Stimulated activated CD8-positive, alpha-beta memory T cell treated with anti-CD3 and anti-CD28 coated beads, Interleukin-4, amount 100 ng/mL, for 1 hour (primary cell): ENCODE measurements at places on chromosomes 11 and 22.
A peak's percentile ranks its signal among the peaks of the same experiment; 100 is the strongest.

- no peak for DNase-seq
Measured at GRCh38 chr11:125267548-125267947, 103.0 kb downstream of the PKNOX2 start.

DNA sequence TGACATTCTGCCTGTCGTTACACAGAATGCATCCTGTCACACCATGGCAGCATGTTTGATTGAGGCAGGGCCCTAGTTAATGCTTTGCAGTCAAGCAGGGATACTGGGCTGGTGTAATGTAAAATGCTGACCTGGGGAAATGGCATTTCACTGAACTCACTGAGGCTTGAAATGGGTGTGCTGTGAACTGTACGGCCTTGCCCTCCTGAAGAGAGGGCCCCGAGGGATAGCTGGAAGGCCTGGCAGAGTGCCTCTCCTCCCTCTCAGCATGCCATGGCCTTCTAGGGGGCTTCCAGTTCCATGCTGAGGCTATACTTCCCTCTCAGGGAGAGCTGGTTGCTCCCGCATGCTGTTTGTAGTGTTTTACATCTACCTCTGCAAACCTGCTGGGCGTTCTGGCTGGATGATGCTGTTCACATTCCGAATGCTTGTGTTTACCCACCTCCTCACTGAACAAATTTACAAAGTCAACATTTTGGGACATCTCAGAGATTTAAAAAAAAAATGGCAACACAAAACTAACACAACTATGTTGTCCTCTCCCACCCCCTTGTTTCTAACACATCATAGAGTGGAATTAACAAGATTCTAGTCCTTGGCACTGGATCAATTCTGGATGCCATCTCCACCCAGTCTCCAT lies 416.7 kb upstream of the CADM1 start:
- DNase-seq = no peak

- DNase-seq = peak; percentile 72
Measured at GRCh38 chr22:39090426-39091064, 6.5 kb upstream of the APOBEC3H start.

DNA sequence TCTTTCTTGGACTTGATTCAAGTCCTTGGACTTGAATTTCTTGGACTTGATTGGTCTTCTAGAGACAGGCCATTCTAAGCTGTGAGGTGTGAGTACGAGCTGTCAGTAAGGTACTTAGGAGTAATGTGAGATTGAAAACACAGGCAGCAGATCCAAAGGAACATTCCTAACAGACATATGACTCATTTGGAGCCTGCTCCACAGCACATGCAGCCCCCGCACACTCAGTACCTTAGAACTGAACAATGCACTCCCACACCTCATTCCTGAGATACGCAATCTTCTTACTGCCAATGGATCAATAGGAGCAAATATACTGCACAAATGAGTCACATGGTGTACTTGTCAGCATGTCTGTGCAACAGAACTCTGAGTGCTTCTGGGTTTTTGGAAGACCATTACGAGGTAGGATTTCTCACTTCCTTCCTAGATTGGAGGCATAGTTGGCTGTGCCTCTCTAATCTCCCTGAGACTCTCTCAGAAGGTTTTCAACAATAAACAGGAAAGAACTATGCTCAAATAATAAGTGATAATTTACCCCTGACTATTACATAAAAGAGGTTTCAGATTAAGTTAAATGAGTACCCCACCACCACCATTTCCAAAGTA lies 243.1 kb downstream of the KCNA4 start:
- DNase-seq = no peak

DNA sequence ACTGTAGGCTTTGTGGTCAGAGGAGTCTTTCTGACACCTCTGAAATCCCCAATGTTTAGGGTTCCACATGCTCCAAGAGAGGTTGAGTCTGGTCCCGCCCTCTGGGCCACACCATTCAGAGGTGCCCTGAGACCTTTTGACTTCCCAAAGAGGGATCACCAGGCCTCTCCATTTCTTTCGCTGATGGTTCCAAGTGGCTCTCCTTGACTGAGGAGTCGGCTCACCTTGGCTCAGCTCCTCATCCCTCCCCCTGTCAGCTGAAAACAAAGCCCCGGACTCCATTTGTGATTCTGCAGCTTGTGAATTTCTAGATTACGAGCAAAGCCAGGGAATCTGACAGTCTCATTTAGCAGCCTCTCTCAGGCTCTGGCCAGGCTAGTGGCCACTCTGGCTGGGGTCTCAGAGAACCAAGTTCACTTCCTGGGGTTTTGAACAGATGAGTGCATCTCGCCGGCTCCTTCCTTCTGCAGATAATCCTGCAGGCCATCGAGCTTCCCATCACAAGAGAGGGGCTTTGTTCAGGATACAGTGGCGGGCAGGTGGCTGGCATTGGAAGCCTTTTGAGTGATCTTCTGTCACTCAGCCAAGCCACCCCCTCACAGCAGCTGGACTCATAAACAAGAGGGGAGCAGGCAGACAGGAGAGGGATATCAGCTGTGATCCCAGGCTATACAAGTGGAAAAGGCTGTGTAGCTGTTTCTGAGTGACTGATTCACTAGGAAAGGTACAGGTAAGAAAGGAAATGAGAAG lies 102.9 kb downstream of the TRIM29 start:
- no peak for DNase-seq

GRCh38 chr11:69307421-69307820 lies 13.5 kb downstream of the MYEOV start:
- DNase-seq = no peak

DNA sequence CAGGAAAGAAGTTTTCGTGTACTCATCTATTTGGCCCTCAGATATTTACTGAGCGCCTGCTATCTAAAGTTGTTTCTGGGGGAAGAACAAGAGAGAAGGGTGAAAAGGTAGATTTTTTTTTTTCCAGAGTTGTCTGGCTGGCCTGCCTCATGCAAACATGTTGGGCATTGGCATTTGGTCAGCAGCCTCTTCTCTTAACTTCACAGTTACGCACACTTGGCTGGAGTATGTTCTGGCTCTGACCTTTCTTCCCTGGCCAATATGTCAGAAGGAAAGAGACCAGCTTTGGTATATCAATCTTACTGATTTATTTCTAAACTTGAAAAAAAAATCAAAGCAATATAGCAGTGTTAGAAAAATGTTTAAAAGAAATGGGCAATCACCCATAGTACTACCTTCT lies 54.2 kb upstream of the GRAMD1B start:
- DNase-seq = no peak

DNA sequence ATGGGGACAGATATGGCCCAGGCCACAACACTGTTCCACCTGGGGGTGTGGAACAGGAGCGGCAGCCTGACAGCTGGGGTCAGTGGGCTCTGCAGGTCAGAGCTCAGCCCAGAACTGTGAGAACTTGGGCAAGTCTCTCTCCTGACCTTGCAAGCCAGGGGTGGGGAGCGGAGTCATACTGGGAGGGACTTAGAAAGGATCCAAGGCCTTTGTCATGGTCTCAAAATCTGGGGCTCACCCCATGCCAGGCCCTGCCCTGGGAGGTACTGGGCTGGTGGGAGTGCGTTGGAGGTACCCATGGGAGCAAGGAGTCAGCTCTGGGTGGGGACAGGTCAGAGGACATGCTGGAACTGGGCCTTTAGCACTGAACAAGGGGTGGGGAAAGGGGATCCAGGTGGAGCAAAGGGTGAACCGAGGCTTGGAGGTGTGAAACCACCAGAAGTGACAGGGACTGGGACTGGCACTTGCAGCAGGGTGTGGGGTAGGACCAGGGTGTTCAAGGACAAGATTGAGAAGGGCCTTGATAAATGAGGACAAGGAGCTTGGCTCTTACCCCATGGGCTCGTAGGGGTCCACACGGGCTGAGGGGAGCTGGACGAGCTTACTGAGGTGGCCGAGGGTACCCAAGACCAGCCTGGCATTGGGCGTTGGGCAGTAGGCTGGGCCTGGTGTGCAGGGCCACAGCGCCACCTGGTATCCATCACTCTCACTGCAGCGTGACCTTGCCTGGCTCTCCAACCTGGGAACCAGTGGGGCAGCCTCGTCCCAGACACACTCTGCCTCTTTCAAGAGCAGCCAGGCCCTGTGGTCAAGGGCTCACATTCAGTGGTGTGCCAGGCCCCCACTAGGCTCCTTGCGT lies 7.4 kb upstream of the PMM1 start:
- no peak for DNase-seq

GRCh38 chr11:111392552-111392951 lies 13.5 kb upstream of the POU2AF1 start:
- no peak for DNase-seq

- no peak for DNase-seq
Measured at GRCh38 chr11:95501761-95502266, 270.8 kb upstream of the SESN3 start.

- DNase-seq = no peak
Measured at GRCh38 chr11:99333621-99334020, 312.9 kb downstream of the CNTN5 start.

- no peak for DNase-seq
Measured at GRCh38 chr11:8228231-8228630, 35.4 kb downstream of the LMO1 start.

DNA sequence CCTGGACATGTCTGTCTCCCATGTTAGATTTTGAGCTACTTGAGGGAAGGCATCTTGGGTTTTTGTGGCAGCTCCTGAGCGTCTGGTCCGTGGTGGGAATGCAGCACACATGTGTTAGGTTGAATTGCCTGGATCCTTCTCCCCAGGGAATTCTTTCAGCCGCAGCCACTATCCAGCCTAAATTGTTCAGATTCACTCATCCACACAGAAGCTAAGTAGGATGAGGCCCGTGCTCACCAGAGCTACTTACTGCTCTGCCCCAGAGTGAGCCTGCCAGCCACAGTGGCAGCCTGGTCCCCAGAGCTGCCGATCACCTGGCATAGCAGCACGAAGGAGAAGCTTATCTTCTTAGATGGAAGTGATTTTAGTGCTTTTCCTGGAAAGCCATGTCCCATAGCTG lies 34.4 kb upstream of the SORL1-AS1 start:
- no peak for DNase-seq

- no peak for DNase-seq
Measured at GRCh38 chr22:31295831-31296657, 3.8 kb upstream of the PIK3IP1 start.

DNA sequence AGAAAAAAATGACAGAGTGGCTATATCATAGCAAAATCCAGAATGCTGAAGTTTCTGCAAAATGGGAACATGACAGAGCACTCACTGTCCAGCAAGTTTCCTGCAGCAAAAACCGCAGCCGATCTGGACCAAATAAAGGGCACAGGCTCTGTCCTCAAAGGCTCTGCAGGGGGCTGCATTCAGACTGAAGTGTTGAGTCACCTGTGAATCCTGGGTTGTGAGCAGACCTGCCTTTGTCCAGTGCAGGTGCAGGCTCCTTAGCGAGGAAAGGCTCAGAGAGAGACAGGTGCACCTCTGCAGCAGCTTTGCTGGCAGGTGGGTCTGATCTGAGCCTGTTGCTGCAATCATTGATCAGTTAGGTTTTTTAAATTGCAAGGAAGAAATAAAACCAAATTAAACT lies 29.3 kb upstream of the NFAM1 start:
- DNase-seq = no peak

DNA sequence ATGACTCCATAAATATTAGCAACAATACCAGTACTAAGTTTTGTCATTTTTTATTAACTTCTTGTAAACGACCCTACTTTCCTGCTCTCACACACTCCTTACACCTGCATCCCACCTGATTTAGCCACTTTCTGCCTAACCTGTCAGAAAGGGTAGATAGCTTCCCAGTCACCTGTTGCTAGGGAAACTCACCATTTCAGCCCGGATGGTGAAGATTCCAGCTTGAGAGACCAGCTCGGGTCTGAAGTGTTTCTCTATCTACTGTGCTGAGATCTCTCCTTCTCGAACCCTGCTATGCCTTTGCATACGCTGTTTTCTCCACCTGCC lies at the start of gene PARVG:
PARVG (plus strand) TSS at position 220 of the 327 bp plus-strand sequence. CDS start 2,405 bp downstream, outside the sequence.
- no peak for DNase-seq

DNA sequence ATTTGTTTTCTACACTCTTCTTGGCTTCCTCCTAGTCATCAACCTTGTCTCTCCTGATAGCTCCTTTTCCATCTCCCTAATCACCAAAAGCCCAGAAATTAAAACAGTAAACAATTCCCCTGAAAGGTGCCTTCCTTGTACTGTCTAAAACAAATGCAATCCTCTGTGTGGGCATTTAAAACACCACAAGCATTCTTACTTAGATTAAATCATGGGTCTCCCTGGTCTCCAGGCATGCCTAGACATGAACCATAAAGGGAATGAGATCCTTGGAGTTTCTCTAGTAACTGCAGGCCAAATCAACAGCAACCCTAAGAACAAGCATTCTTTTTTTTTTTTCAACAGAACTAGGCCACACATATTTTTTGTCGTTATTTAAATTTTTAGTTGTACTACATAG lies 1.9 kb downstream of the BTG4 start:
- DNase-seq = no peak

DNA sequence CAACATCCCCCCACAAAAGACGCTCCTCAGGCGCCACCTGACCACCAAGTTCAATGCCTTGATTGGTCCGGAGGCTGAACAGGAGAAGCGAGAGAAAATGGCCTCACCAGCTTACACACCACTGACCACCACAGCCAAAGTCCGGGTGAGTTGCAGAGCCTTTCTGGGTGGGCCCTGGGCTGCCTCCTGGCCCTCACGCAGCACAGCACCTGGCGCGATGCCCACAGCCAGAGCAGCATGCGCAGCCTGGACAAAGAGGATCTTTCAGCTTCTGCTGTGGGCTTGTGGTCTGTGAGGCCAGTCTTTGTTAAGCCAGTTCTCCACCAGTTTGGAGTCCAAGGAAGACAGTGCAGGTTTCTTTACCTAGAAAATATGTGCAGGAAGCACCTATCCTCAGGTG lies 21.6 kb downstream of the CYB5R2 start:
- no peak for DNase-seq

- no peak for DNase-seq
Measured at GRCh38 chr22:43057641-43058040, 31.6 kb downstream of the TTLL1 start.

DNA sequence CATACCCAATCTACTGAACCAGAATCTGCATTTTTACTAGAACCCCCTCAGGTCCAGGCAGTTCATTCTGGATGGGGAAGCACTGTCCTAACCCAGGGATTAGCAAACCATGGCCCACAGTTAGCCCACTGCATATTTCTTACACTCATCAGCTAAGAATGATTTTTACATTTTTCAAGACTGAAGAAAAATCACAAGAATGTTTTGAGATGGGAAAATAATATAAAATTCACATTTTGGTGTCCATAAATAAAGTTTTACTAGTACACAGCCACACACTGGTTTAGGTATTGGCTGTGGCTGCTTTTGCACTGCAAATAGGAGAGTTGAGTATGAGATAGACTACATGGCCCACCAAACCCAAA lies 59.4 kb downstream of the PPFIBP2 start:
- no peak for DNase-seq

- DNase-seq = no peak
Measured at GRCh38 chr22:31607696-31608095, 54.3 kb downstream of the PISD start.

- DNase-seq = no peak
Measured at GRCh38 chr11:68966894-68967780, 13.6 kb downstream of the MRGPRD start.

GRCh38 chr11:73307323-73308002 lies 613 bp upstream of the ARHGEF17 start:
- peak; percentile 85 for DNase-seq

- DNase-seq = no peak
Measured at GRCh38 chr11:123388640-123389039, 41.4 kb upstream of the GRAMD1B start.

GRCh38 chr22:50605613-50606074 lies 5.1 kb downstream of the MAPK8IP2 start:
- no peak for DNase-seq

- no peak for DNase-seq
Measured at GRCh38 chr11:68539395-68539794, 78.8 kb downstream of the PPP6R3 start.

GRCh38 chr22:47632701-47633100 lies 870.3 kb downstream of the TBC1D22A start:
- no peak for DNase-seq

- no peak for DNase-seq
Measured at GRCh38 chr11:33694346-33695050, 6.1 kb downstream of the C11orf91 start.
